ENCODE measurements at places on chromosomes 2 and 18.

DNA sequence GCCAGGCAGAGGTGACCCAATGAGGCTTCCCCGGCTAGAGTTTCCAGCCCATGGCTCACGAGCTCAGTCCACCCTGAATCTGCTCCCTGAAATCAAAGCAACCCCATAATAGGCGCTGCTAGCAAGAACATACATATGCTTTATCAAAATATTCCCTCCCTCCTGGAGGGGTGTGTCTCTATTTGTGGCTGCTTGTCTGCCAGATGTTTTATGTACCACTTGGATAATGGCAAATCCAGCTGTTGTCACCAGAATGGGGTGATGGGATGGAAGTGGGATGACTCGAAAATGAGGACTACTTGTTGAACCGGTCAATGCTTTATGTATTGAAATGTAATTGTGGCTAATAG, 152.0 kb downstream of the GALNT14 start:
- no peak for DNase-seq

- DNase-seq: no peak
These were observed 803.6 kb upstream of the FANCL start for GRCh38 chr2:59044736-59045135.

DNA sequence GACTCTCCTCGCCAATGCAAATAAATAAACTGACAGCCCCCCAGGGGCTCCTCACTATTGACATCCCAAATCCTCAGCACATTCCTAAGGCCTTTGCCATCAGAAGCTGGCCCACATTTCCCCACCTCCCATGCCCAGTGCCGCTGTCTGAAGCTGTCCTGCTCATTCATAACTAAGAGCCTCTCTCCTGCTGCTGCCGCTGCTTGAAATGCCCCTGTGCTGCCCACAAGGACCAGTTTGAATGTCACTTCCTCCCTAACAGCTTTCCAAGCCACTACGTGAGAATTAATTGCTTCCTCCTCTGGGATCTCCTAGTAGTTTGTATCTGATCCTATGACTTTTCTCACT, 151.6 kb upstream of the CAPN13 start:
- no peak for DNase-seq

DNA sequence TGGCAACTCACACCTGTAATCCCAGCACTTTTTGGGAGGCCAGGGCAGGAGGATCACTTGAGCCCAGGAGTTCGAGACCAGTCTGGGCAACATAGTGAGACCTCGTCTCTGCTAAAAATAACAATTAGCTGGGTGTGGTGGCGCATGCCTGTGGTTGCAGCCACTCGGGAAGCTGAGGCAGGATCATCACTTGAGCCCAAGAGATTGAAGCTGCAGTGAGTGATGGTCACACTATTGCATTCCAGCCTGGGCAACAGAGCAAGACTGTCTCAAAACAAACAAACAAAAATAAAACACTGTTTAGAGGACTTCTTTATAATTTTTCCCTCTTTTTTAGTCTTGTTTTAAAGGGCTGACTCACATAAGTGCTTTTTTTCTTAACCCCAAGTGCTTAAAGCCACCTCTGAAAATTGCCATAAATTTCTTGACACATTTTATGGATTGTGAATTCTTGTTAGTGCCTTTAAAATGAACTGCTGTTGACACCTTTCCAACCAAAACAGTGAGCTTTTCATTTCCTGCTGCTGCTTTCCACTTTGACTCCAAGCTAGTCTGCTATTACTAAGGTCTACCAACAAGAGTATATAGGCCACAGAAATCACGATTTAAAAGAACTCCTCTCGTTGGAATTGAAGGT, 41.7 kb downstream of the CYP20A1 start:
- no peak for DNase-seq

- DNase-seq: no peak
These were observed 51.9 kb downstream of the REEP1 start for GRCh38 chr2:86285571-86285970.

DNA sequence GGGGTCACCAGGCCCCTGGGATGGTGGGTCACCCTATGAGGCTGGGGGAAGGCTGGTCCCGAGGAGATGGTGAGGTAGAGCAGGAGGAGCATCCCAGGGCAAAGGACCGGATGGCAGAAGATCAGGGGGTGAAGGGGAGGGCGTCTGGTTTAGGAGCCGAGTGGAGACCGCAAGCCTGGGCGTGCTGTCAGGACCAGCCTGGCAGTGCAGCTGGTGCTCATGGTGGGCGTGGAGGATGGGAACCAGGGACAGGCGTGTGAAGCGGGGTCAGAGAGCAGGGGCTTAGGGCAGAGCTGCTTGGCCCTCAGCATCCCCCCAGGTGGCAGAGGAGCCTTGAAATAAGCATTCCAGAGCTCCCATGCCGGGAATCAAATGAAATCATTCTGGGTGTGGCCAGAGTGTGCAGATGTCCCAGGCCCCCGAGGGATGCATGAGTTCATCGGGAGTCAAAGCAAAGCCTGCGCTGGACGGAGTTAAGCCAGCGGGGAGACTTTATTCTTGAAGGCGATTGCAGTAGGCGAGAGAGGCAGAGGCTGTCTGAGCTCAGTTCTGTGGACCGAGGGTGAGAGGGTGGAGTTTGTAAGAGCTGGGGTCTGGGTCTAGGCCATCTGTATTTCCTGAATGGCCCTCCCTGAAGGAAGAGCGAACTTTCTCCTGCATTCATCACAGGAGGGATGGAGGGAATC, 33.1 kb upstream of the MBP start:
- DNase-seq: no peak

- DNase-seq: peak; percentile 39
These were observed 39.3 kb downstream of the ZAP70 start for GRCh38 chr2:97752342-97753334.

GRCh38 chr2:99200076-99200800, 19.3 kb downstream of the MRPL30 start:
- DNase-seq: no peak

- DNase-seq: peak; percentile 18
These were observed 635.7 kb downstream of the FBXO15 start for GRCh38 chr18:73511771-73512503.

DNA sequence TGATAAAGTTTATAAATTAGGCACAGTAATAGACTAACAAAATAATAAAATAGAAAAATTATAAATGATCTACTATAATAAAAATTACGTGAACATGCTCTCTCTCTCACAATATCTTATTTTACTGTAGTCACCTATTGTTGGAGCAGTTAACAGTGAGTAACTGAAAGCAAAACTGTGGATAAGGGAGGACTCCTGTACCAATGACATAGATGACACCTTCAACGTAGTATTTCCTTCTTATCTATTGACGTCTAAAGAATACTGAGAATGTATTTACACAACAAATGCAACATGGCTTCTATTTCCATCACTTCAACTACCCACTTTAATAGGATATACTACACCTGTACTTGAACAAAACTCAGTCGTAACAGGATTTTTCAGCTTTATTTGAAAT, 31.5 kb downstream of the HNRNPLL start:
- no peak for DNase-seq

- DNase-seq: no peak
These were observed 106.5 kb downstream of the PIGN start for GRCh38 chr18:62080172-62080900.

DNA sequence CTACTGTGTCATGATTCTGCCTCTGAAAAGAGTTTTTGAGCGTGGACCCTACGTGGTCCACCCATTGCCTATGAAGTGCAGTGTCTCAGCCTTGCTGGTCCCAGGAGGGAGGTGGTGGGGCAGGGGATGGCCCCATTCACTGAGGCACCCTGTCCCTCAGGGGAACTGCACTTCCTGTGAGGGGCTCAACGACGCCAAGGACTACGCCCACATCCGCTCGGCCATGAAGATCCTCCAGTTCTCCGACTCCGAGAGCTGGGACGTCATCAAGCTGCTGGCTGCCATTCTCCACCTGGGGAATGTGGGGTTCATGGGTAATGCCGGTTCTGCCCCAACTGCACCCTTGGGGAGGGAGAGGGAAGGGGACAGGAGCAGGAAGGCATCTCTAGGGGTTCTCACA, 42.5 kb downstream of the MYO7B start:
- no peak for DNase-seq

GRCh38 chr2:236853585-236854051, 232.1 kb upstream of the COPS8 start:
- no peak for DNase-seq

GRCh38 chr2:110677080-110677479, 783 bp downstream of the BUB1 start:
- DNase-seq: no peak

- DNase-seq: no peak
These were observed 527.4 kb downstream of the TMEM182 start for GRCh38 chr2:103289105-103289725.

DNA sequence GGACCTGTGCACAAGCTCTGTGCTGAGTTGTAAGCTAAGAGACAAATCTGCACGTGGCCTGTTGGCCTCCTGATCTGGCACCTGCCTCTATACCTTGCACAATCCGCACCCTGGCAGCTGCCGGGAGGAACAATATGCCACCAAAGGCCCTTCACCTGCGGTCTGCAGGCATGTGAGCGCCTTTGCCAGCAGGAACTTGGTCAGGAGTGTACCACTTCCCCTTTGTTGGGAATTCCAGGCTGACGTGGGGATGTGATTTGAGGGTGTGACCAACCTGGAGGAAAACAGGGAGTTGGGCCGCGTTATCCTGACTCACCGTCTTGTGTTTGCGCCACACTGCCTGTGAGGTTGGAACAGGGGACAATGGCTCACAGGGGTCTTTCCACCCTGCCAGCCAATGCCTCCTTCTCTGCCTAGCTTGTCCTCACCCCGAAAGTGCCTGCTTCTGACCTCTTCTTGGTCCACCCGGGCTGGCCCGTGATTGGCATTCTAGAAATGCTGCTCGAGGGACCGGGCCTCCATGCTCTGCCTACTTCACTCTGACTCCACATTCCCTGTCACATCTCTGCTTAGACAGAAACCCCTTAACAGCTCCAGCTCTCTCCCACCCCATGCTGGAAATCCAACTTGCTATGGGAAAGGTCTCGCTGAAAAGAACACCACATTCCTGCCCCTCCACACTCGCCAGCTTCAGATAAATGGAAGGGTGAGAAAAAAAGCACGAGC, 67.1 kb upstream of the MAP4K4 start:
- no peak for DNase-seq

DNA sequence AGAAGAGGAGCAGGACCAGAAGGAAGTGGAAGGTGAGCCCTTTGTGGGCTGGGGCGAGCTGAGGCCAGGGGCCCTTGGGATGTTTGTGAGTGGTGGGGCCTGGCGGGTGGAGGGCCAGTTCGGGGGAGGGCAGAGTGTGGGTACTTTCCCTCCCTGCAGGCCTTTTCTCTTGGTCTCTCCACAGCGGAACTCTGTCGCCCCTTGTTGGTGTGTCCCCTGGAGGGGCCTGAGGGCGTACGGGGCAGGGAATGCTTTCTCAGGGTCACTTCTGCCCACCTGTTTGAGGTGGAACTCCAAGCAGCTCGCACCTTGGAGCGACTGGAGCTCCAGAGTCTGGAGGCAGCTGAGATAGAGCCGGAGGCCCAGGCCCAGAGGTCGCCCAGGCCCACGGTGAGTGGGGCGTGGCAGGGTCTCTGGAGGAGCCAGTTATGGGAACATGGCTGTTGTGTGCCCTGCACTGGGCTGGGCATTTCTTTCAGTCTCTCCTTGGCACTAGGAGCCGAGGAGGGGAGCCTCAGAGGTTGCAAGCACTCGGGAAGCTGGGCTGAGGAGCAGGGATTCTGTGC, 10.8 kb downstream of the STK11IP start:
- no peak for DNase-seq

DNA sequence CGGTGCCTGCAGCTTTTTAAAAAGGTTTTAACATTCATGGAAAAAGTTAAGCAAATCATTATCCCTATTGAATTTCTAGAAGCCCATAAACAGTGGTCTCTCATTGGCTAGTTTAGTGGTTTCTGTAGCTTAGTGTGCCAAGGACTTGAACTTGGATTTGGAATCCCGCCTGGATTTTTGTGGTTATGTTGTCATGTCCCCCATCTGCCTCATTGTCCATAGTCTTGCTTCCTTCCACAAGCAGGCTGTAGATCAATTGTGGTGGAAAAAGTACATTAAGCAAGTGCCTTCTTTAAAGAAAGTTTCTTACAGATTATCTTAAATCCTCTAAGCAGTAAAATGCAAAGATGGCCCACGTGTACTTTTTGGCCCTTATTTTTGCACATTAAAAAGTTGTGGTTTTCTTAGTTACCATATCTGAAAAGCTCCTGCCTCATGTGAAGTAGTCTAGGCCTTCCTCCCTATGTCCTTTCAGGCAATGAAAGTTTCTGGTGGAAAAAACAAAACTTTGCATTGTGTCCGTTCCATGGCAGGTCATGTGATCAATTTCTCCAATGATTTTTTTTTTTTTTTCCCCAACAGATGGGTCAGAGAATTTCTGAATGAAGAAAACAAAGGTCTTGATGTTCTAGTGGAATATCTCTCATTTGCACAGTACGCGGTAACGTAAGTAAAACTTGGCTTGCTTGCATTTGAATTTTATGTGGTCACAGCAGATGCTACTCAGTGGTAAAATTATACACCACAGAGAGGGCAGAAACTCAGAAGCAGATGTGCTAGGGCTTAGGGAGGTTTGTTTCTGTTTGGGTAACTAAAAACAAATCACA, 158.9 kb downstream of the PRPF40A start:
- peak; percentile 52 for DNase-seq

DNA sequence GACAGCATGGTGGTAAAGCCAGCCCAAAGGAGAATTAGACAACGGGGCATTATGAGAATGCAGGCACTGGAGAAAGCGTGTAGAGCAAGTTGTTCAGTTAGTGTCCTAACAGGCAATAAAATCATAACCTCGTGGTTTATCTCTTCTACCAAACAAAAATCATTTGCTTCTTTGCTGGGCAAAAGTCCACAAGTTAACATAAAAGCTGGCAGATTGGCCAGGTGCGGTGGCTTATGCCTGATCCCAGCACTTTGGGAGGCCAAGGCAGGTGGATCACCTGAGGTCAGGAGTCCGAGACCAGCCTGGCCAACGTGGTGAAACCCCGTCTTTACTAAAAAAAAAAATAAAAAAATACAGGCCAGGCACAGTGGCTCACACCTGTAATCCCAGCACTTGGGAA, 364.1 kb downstream of the SETBP1 start:
- DNase-seq: no peak

DNA sequence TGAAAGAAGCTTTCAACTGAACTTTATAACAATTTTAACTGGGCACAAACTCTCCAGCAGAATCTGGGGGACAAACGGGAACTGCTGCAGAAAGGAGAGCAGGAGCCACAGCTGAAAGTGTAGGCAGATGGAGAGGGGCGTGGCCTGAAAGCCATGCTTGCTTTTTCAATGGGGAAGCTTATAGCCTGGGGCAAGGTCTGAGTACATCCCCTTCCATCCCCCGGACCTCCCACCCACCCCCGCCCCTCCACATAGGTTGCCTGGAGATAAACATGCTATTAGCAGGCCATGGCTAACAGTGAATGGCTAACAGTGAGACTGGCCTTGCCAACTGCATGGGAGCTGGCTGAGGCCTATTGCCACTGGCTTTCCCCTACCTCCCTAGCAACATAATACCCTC, 317.9 kb upstream of the TANK start:
- no peak for DNase-seq

DNA sequence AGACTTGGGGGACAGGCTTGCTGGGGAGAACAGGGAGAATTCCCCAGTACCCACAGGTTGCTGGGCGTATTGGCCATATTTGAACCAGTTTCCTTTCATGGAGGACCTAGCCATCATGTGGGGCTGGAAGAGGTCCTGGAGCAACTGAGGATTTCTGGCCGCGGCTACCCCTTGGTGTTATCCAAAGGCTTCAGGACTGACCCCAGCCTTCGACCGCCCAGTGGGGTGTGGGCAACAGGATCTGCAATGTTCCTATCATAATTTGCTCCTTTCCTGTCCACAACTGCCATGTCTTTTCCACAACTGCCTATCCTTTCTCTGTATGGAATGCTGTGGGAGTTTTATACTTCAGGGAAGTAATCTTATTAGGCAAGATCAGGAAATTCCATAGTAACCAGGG, 1053.6 kb upstream of the SLC39A10 start:
- DNase-seq: no peak

- no peak for DNase-seq
These were observed 493 bp upstream of the PREB start for GRCh38 chr2:27134781-27135477.

Measured in AG08396 (cell line).